Spinal cord (tissue), 10 donors: ENCODE measurements at places on chromosomes 7 and 10. TPM values are rescaled to one million over a fixed set of nuclear protein-coding genes. Genes with fewer than 3 reads are reported as not detected.

- H3K27me3 ChIP-seq, result no peaks in the 10 kb centered on the region
- no peaks in the 10 kb centered on the region for H3K4me1 ChIP-seq
- H3K27ac ChIP-seq, result no peak overlapping the region
- H3K36me3 ChIP-seq, result no peaks in the 10 kb centered on the region
- no peak for DNase-seq
- no peak overlapping the region for H3K4me3 ChIP-seq
Measured at GRCh38 chr7:138023618-138024342, 21.9 kb upstream of the CREB3L2 start.

DNA sequence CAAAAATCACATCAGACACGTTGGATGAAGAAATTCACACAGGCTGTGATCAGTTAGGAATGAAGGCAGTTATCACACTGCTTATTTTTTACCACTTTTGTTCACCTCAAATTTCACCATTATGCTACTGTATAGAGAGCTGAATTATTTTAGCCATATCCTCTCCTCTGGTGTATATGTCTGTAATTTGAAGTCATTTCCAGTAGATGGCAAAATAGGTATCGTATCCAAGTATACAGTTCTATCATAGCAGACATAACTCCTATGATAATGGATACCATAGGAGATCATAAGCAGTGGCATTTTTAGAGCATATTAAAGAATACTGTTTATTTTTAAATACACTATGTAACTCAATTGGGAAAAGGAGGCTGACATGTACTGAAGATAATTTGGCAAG lies 909.7 kb downstream of the DNAJB9 start:
- H3K27ac ChIP-seq, result no peak overlapping the region
- H3K4me3 ChIP-seq, result no peak overlapping the region
- H3K4me1 ChIP-seq, result no peaks in the 10 kb centered on the region
- no peak for DNase-seq
- no peaks in the 10 kb centered on the region for H3K27me3 ChIP-seq

FKBP14 gene
- 13.5 TPM for polyA plus RNA-seq

GRCh38 chr7:50497068-50497642 lies 47.0 kb upstream of the FIGNL1 start:
- peaks cover 2% of the 10 kb centered on the region for H3K4me1 ChIP-seq
- H3K27me3 ChIP-seq, result no peaks in the 10 kb centered on the region
- no peak overlapping the region for H3K4me3 ChIP-seq
- no peaks in the 10 kb centered on the region for H3K36me3 ChIP-seq
- DNase-seq, result no peak
- no peak overlapping the region for H3K27ac ChIP-seq

OPN1SW gene
- polyA plus RNA-seq, result 2.0 TPM

SPDYE1 gene
- polyA plus RNA-seq, result 0.33 TPM

GRCh38 chr10:123669886-123670285 lies 3.7 kb downstream of the GPR26 start:
- H3K4me3 ChIP-seq, result no peak overlapping the region
- no peak for DNase-seq
- H3K4me1 ChIP-seq, result peaks cover 39% of the 10 kb centered on the region
- no peak overlapping the region for H3K27ac ChIP-seq
- peaks cover 2% of the 10 kb centered on the region for H3K36me3 ChIP-seq

DNA sequence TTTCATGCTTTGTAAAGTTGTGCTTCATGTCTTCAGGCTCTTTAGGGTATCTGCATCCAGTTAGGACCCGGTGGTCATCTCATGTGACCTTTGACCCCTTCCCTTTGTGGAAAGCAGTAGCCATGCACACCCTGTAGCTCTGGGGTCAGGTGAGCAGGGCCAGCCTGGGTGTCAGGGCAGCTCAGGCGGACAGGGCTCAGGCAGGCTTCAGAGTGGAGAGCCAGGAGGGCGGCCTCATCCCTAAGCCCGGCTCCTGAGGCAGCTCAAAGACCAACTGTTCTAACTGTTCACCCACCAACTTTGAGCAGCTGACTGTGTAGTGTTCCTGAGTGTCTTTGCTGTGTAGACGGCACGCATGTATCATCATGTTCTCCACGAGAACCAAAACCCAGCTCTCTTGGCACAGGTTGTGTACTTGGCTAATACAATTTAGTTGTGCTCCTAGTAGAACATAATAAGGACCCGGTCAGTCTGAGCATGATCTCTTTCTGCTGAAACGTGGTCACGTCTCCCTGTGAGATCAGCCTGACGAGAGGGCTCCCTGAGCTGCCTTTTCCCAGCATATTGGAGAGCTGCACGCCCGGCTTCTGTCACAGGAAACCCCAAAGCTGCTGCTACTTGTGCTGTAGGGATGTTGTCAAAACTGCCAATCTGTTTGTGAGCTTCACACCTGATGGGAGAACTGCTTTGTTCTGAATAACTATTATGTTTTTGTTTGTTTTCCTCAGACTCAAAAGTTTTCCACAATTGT lies 30.0 kb downstream of the EEPD1 start:
- peaks cover 34% of the 10 kb centered on the region for H3K4me1 ChIP-seq
- H3K27me3 ChIP-seq, result no peaks in the 10 kb centered on the region
- H3K4me3 ChIP-seq, result no peak overlapping the region
- H3K36me3 ChIP-seq, result peaks cover 6% of the 10 kb centered on the region

DNA sequence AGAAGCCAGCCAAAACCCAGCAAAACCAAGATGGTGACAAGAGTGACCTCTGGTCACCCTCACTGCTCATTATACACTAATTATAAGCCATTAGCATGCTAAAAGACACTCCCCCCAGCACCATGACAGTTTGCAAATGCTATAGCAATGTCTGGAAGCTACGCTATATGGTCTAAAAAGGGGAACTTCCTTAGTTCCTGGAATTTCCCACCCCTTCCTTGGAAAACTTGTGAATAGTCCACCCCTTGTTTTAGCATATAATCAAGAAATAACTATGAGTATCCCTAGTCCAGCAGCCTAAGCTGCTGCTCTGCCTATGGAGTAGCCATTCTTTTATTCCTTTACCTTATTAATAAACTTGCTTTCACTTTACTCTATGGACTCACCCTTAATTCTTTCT lies 16.0 kb downstream of the CASP7 start:
- H3K36me3 ChIP-seq, result peaks cover 3% of the 10 kb centered on the region
- H3K27me3 ChIP-seq, result no peaks in the 10 kb centered on the region
- H3K4me1 ChIP-seq, result no peaks in the 10 kb centered on the region

KLLN gene
- 0.81 TPM for polyA plus RNA-seq

DNA sequence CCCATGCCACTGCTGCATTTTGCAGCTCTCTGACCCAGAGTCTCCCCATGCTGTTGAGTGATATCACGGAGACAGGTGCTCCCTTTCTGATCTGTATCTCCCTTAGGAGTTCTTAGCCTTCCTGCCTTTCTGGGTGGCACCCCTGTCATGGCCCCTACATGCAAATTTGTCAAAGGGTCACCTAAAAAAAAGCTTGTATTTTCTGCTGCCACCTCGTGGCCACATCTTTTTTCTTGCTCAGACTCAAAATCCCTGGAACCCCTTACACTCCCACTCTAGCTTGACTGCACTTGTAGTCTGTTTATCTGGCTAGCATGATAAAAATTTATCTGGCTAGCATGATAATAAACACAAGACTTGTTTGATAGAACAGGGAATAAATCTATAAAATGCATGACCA lies 809.1 kb downstream of the SORCS1 start:
- DNase-seq, result no peak
- H3K27me3 ChIP-seq, result no peaks in the 10 kb centered on the region
- H3K4me3 ChIP-seq, result no peak overlapping the region
- H3K27ac ChIP-seq, result no peak overlapping the region

- H3K27me3 ChIP-seq, result no peaks in the 10 kb centered on the region
- no peak overlapping the region for H3K4me3 ChIP-seq
- peaks cover 4% of the 10 kb centered on the region for H3K4me1 ChIP-seq
Measured at GRCh38 chr7:142535123-142535779, 214.0 kb upstream of the PRSS1 start.

BICC1 gene
- 9.7 TPM for polyA plus RNA-seq

CYP3A7 gene
- polyA plus RNA-seq, result not detected

- H3K4me3 ChIP-seq, result no peak overlapping the region
- no peaks in the 10 kb centered on the region for H3K36me3 ChIP-seq
- H3K27ac ChIP-seq, result no peak overlapping the region
- DNase-seq, result no peak
Measured at GRCh38 chr10:57955076-57955475, 312.6 kb downstream of the IPMK start.

DNA sequence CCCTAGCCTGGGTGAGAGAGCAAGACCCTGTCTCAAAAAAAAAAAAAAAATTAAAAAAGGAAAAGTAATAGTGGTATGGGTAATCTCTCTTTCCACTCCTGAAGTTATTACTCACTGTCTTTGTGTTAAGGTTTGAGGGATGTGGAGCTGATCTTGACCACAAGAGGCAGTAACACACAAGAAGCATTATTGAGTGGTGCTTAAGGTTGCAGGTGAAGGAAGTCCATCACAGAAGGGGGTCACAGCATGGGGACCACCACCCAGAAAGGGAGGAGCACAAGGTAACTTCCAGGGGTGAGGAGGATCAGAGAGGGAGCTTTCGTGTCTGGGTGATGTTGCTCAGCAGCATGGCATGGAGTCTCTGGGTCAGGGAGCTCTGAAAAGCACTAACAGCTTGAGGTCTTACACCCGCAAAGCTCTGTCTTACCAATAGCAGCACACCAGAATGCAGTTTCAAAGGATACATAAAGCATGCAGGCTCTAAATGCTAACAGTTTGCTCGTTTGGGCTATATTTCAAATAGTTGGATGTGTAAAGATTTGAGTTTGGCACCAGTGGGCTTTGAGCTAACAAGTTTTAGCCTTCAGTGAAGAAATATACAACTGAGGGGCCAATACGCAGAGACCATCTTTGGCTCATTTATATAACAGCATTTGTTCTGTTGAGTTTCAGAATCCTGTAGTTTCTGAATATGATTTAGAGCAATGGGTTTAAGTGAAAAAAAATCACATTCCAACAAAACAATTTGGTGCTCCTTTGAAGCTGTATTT lies 100.4 kb upstream of the DNAJC1 start:
- H3K4me1 ChIP-seq, result no peaks in the 10 kb centered on the region
- H3K27ac ChIP-seq, result no peak overlapping the region
- H3K36me3 ChIP-seq, result no peaks in the 10 kb centered on the region
- H3K27me3 ChIP-seq, result no peaks in the 10 kb centered on the region

DNA sequence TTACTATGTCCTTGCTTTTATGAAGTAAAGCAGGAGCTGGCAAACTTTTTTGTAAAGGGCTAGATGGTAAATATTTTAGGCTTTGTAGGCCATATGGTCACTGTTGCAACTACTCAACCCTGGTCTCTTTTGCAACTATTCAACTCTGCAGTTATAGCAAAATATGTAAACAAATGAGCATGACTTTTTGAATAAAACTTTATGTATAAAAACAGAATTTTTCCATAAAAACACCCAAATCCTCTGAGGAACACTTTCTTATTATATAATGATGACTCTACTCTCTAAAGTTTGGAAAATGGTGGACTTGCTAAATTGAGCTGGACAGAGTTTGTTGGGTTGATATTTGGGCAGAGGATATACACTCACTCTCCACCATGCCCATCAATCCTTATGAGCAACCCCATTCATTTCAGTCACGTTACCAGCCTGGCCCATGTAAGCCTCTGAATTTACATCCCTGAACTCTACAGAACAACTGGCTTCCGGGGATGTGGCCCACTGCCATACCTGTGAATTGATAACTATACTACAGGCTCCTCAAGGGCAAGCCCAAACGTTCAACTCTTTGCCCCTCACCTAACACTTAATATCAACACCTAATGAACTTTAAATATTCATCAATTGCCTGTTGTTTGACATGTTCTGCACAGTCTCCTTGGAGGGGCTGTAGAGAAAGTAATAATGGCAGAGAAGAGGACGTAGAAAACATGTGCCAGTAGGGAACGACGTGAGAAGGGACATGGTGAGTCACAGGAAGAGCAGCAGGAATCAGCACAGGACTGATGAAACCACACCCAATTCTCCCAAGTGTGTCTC lies 37.6 kb downstream of the SGMS1 start:
- DNase-seq, result no peak
- H3K4me3 ChIP-seq, result no peak overlapping the region
- no peaks in the 10 kb centered on the region for H3K4me1 ChIP-seq
- H3K27me3 ChIP-seq, result no peaks in the 10 kb centered on the region

GRCh38 chr7:45074528-45075354 lies 14.0 kb downstream of the NACAD start:
- H3K36me3 ChIP-seq, result peaks cover 75% of the 10 kb centered on the region
- no peak overlapping the region for H3K27ac ChIP-seq
- no peak overlapping the region for H3K4me3 ChIP-seq
- peaks cover 15% of the 10 kb centered on the region for H3K4me1 ChIP-seq
- H3K27me3 ChIP-seq, result no peaks in the 10 kb centered on the region

PLAU gene
- 3.9 TPM for polyA plus RNA-seq

DNA sequence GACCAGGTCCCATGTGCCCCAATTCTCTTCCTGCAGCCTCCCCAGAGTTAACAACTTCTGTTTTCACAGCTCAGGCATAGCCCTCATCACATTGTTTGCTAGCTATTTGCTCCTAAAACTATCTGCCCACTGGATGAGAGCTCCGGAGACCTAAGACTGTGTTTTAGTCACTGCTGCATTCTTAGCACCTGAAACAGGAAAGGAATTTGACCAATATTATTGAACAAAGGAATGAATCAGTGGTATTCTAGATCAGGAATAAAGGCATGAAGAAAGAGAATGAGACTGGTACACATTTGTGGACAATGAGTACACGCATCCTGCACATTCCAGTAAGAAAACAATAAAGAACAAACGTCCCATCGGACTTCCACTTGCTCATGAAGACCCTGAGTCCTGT lies 54.8 kb downstream of the PPP1R17 start:
- no peak overlapping the region for H3K4me3 ChIP-seq
- DNase-seq, result no peak
- no peak overlapping the region for H3K27ac ChIP-seq
- no peaks in the 10 kb centered on the region for H3K36me3 ChIP-seq
- peaks cover 6% of the 10 kb centered on the region for H3K27me3 ChIP-seq
- no peaks in the 10 kb centered on the region for H3K4me1 ChIP-seq

GRCh38 chr10:23373156-23373555 lies 28.6 kb upstream of the C10orf67 start:
- H3K4me3 ChIP-seq, result no peak overlapping the region
- no peak for DNase-seq
- H3K36me3 ChIP-seq, result no peaks in the 10 kb centered on the region
- no peaks in the 10 kb centered on the region for H3K4me1 ChIP-seq
- H3K27ac ChIP-seq, result no peak overlapping the region

DNA sequence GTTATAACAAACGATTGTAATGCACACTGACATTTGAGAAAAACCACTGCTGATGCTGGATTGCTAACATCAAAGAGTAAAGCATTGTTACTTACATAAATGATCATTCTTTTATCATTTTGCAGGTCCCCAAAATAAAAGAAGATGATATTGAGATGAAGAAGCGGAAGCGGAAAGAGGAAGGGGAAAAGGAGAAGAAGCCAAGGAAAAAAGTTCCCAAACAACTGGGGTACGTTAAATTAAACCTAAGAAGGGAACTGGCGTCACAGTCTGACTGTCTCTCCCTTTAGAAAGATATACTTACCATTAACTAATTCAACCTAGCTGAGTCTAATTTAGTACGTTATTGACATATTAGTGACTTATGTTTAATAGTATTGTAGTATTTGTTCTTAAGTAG lies 28.1 kb downstream of the UBN2 start:
- H3K4me3 ChIP-seq, result no peak overlapping the region
- no peak overlapping the region for H3K27ac ChIP-seq
- no peaks in the 10 kb centered on the region for H3K27me3 ChIP-seq
- no peaks in the 10 kb centered on the region for H3K4me1 ChIP-seq
- H3K36me3 ChIP-seq, result peaks cover 32% of the 10 kb centered on the region
